ENCODE measurements at places on chromosomes 12 and 14.
A peak's percentile ranks its signal among the peaks of the same experiment; 100 is the strongest.

DNA sequence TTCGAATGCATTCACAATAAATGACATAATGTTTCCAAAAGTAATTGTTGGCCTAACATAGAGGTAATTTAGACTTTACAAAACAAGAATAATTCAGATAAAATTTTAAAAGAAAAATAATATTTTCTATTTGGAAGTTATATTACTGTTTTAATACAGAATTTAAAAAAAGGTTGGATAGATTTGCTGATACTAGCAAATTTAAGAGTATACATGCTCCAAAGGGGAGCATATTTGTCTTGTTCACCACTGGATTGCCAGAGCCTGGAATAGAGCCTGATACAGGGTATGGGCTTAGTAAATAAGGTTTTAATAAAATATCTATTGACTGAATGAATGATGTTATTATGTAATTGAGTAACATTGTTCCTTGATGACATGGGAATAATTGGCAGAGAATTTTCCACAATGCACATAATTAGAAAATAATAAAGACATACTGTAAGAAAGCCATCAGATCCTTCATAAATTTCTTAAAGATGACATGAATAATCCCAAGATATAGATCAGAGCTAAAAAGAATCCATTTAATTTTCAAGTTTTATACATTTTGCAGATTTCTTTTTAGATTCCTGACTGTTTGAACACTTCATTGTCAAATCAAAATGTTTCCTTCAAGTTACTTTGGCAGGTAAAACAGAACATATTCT lies 305.3 kb downstream of the SLC6A15 start:
- DNase-seq, result no peak

- DNase-seq, result no peak
Measured at GRCh38 chr12:76674669-76675315, 89.1 kb upstream of the ZDHHC17 start.

GRCh38 chr14:56810147-56810719 lies at the start of gene OTX2:
TSS of gene OTX2 (minus strand) at chr14:56810479. CDS start at chr14:56805456, 5,023 bp downstream.
- DNase-seq, result no peak

DNA sequence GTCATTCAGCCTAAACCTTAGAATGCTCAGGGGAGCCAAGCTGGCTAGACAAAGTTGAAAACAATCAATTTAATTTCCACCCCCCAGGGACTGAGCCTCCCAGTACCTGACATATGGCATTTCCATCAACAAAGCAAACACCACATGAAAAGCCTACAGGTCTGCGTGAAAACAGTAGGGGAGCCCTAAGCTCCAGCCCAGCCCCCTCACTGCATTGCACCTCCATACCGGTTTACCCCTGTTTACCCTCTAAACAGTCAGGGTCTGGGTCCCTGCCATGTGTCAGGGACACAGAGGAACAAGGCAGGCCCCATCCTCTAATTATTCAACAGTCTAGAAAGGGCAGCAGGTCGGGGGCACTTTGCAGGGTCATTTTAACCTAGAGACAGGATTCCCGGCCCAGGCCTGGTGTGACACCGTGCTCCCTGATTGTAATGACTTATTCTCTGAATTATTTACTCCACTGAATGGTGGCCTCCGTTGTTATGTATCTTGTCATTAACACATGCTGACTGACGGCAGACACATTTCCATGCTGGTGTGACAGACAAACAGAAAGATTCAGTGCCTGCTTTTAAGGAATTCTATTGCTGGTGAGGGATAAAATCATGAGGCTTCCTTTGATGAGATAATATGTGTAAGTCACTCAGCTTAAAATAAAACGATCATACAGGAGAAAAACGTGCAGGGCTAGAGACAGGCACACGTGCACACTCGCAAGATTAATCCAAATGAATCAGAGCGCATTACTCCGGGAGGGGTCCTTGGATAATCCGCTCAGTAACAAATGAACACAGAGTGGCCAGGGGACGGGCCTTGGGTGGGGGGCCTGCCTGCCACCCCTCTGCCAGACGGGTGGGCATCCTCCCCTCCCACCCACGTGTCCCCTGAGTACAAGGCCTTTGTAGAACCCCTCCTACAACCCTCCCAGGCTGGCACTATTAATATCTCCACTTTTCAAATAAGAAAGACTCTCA lies 23.2 kb downstream of the CCDC88C start:
- DNase-seq, result no peak

DNA sequence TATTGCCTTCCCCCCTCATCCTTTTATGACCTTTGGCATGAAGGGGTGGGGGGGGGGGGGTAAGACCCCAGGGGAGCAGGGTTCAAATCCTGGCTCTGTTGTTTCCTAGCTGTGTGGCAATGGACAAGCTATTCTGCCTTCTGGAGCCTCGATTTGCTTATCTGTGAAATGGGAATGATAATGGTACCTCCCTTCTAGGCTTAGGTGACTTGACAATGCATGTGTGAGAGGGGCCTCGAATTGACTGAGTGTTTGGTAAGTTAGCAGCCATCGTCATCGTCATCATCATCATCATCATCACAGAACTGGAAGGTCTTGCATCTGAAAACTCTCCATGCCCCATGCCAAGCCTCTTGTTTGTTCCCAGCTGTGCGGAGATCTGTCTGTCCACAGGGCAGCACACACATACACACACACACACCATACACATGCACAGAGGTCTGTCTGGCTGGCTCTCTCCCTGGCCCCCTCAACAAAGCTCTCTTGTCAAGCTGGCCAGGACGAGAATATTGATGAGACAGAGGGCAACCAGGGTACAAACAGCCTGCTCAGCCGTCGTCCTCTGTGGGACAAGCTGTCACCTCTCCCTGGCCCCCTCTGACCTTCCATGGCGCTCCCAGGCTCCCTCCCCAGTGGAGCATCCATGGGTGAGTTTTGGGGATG lies 5.9 kb upstream of the SDS start:
- no peak for DNase-seq

DNA sequence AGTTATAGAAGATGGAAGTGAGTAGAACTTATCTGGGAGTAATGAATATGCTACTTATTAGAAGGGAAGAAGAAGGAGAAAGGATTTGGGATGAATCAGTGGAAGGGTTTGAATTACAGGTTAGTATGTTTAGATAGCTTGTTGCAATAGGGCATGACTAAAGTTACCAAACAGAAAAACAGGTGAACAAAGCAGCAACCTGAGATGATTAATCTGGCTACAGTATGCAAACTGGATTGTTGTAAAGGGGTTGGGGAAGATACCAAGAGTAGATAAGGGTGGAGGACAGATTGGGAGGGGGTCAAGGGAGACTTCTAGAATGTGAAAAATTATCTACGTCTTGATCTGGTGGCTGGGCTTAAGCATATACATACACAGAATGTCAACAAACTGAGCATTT lies 73.4 kb upstream of the CLEC14A start:
- DNase-seq, result no peak

DNA sequence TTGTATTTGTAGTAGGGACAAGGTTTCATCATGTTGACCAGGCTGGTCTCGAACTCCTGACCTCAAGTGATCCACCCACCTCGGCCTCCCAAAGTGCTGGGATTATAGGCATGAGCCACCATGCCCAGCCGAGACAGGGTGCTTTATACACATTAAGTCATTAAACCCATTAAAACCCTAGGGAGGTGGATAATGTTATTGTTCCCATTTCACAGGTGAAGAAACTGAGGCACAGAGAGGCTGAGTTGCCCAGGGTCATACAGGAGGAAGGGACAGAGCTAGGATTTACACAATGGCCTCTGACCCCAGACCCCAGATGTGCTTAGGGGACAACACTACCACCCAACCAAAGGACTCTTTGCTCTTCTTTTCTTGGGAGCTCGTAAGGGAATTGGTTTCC lies 51.0 kb upstream of the RIN3 start:
- no peak for DNase-seq

- DNase-seq, result no peak
Measured at GRCh38 chr14:104994978-104995377, 9.4 kb downstream of the CLBA1 start.

- DNase-seq, result no peak
Measured at GRCh38 chr12:95593266-95593871, 42.1 kb upstream of the USP44 start.

- DNase-seq, result no peak
Measured at GRCh38 chr14:81416981-81417380, 16.9 kb upstream of the STON2 start.

- DNase-seq, result no peak
Measured at GRCh38 chr12:48927261-48927660, 2.0 kb upstream of the FKBP11 start.

- DNase-seq, result no peak
Measured at GRCh38 chr12:15856097-15856982, 25.8 kb upstream of the STRAP start.

DNA sequence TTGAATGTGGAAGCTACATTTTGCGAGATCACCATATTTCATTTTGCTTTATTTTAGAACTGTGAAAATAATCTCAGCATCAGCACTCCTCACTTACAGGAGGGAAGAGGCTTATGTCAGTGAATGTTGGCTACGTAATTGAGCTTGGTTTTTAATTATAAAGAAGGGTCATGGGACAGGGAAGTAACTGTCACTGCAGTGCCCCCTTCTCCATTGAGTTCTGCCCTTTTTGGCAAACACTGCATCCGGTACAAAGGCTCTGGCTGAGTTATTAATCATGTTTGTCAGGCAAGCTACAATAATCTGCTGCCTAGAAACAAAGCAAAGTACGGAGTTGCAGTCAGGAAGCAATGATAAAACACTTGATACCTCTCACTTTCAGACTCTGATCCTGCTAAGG lies 546.7 kb downstream of the SNAPC1 start:
- DNase-seq, result no peak

GRCh38 chr12:90899456-90900182 lies 55.4 kb downstream of the CCER1 start:
- no peak for DNase-seq

DNA sequence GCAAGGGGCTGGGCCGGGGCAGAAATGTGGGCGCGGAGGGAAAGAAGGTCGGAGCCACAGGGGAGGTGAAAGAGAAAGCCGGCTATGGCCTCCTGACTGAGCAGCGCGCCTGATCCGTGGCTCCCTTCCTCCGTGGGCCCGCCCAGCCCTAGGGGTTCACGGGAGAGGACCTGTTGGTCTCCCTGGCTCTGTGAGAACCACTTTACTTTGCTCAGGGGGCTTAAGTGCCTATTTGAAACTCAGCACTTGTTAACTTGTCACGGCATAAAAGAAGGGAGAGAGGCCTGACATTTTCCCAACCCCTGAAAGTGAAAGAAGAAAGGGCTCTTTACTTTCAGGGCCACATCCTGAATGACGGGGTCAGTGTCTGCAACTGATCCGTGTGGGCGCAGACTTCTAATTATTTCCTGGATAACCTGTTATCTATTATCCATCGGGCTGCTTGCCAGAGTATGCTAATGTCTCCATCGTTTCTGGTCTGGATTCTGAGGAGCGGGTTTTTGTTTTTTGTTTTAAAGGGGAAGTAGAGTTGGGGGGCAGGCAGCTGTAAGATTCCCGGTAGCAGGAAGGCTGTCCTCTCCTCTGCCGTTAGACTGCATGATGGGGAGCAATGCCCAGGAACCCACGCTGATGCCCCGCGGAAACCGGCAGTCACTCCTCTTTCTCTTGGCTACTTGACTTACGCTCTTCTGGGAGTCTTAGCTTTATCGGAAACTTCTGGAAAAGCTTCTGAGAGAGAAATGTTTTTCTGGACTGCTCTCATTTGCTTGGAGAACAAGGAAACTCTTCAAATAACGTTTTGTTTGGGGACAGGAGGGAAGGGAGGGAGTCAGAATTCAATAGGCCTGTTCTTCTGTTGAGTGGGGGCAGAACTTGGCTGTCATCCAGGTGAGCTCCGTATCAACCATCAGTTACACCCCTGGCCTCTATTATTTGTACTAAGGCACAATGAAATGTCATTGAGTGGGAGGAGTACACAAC lies 127.7 kb upstream of the MAX start:
- no peak for DNase-seq

DNA sequence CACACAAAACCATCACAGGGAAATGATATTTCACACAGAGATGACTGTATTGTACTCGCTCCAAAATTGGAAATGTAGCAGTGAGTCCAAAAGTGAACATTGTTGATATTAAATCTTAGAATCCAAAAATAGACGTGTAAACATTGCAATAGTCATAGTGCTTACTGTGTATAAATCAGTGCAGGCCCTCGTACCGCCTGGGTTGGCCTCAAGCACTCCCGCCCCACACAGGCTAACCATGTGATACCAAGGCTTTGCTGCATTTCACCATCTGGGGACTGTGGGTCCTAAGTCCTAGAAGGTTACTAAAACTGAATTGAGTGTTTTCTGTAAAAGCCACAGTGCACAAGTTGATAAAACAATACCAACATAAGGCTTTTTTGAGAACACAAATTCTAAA lies 107.3 kb downstream of the PPP2R5E start:
- peak; percentile 85 for DNase-seq

DNA sequence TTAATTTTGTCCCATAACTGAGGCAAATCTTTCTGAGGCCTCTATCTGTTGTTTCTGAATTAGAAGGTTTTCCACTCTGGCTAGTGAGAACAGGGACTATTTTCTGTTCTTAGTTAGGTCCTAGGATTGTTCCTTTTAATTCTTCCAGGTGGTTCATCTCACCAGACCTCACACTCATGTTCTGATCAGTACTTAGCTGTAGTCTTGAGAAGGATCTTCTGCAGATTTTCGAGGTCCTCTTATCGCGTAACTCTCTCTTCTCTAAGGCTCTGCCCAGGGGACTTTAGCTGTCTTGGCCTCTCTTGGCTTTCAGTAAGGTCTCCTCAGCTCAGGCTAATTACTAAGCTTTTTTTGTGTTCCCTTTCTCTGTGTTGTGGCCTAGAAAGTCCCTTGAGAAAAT lies 201.1 kb downstream of the ETNK1 start:
- no peak for DNase-seq

- no peak for DNase-seq
Measured at GRCh38 chr14:99595034-99595433, 9.0 kb downstream of the CCDC85C start.

- no peak for DNase-seq
Measured at GRCh38 chr14:102043251-102044025, 43.4 kb downstream of the HSP90AA1 start.

- DNase-seq, result peak; percentile 28
Measured at GRCh38 chr12:51505360-51506105, 80.9 kb downstream of the SLC4A8 start.

- no peak for DNase-seq
Measured at GRCh38 chr14:65071544-65071943, 30.8 kb downstream of the MAX start.

- DNase-seq, result no peak
Measured at GRCh38 chr12:117986705-117987469, 18.1 kb upstream of the KSR2 start.

DNA sequence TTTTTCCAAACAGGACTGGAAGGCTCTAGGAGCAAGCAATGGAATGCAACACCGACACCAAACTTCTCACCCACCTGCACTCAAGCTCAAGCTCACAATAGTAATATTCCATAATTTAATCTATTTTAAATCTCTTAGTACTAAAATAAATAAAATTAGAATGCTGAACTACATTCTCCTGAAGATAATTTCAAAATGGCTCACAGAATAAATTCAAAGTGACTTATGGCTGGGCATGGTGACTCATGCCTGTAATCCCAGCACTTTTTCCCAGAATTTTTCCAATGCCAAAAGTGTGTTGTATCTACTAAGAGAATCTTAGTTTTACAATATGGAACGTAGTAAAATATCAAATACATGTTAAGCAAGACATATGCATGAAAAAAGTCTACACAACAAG lies 31.5 kb downstream of the DUSP16 start:
- DNase-seq, result no peak

All from posterior vena cava (tissue), 2 donors.